M059J (cell line): ENCODE measurements at places on chromosomes 7 and 10.

- DNase-seq: no peak
These were observed 62.0 kb downstream of the CFAP58 start for GRCh38 chr10:104415526-104416165.

DNA sequence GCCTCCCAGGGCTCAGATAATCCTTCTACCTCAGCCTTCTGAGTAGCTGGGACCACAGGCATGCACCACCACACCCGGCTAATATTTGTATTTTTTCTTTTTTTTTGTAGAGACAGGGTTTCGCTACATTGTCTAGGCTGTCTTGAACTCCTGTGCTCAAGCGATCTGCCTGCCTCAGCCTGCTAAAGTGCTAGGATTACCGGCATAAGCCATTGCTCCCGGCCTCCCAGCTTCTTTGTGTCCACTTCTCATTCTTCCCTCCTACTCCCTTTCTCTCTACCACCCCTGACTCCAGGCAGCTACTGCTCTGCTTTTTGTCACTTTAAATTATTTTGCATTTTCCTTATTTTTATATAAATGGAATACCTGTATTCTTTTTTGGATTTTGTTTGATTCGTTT is 83.4 kb downstream of the PALS2 start:
- no peak for DNase-seq

- DNase-seq: no peak
These were observed 27.9 kb downstream of the GSTO2 start for GRCh38 chr10:104296687-104297436.

GRCh38 chr7:68173513-68173912 is 1176.9 kb downstream of the TYW1 start:
- DNase-seq: no peak

DNA sequence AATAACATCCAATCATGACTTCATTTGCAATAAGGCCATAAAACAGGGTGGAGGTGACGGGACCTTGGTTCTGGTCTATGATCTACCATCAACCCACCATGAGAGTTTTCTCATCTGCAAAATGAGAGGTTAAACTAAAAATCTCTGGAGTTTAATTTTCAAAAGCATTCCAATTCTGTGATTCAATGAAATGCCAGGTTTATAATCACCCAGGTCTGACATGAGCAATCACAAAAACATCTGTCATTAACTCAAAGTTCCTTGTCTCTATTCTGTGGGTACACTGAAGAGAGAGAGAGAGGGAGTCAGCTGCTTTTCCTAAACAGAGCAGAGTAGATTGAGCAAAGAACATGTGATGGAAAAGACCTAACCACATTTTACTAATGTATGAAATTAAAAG is 75.4 kb downstream of the NUDCD3 start:
- DNase-seq: peak; percentile 95

DNA sequence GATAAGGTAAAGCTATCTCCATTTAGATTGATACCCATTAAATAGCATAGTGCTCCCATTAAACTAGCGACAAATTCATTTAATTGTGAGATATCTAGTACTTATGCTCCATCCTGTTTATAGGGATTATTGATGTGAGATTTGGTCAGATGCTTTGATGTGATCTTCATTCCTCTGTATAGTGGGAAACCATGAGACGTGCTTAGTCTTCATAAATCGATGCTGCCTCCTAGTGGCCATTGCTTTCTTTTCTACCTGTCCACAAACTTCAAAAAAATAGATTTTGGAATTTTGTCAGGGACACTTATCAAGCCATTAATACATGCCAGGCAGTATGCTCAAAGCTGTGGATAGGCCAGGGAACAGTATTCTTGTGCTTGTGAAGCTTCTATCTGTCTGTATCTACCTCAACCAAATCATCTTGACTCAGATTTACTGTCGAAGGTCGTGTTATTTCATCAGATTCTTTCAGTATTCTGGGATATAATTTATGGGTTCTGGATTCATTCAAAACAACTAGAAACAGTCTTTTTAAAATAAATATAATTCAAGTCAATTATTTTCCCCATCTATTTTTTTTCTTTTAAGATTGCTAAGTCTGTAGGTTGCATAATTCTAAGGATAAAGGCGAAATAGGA is 12.0 kb downstream of the LSM8 start:
- DNase-seq: peak; percentile 60

GRCh38 chr10:99598011-99598410 is 22.2 kb downstream of the SLC25A28 start:
- DNase-seq: no peak

DNA sequence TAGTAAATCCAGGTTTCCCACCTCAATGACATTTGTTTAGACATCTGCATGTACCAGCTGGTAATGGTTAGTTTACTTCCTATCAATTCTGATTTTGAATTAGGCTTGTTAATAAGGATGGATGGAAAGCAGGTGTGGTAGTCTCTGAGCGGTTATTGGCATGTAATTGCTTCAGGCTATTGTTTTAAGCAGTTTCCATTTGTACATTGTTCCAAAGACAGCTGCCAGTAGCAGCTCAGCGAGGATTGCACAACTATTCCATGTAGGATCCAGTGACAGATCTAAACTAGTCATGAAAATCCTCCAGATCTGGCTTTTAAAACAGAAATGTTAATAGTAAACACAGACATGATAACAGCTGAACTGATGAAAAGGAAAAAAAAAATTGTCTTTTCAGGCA is 436.0 kb upstream of the ADARB2 start:
- DNase-seq: no peak

- peak; percentile 25 for DNase-seq
These were observed 41.7 kb downstream of the SP8 start for GRCh38 chr7:20744954-20745446.
